LoVo (cell line): ENCODE measurements at places on chromosomes 16 and 17.
A peak's percentile ranks its signal among the peaks of the same experiment; 100 is the strongest.

DNA sequence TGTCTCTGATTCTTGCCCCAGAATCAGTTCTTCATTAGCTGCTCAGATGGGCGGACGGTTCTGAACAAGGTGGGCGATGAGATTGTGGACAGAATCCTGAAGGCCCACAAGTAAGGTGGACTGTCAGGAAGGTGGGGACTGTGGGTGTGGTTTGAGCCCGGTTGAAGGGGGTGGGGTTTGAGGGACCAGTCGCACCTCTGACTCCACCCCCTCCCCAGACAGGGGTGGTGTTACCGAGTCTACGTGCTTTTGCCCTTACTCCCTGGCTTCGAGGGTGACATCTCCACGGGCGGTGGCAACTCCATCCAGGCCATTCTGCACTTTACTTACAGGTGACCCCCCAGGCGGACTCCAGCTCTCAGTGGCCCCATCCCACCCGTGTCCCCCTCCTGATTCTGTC lies 11.3 kb downstream of the PLD2 start:
- no peak for DNase-seq

DNA sequence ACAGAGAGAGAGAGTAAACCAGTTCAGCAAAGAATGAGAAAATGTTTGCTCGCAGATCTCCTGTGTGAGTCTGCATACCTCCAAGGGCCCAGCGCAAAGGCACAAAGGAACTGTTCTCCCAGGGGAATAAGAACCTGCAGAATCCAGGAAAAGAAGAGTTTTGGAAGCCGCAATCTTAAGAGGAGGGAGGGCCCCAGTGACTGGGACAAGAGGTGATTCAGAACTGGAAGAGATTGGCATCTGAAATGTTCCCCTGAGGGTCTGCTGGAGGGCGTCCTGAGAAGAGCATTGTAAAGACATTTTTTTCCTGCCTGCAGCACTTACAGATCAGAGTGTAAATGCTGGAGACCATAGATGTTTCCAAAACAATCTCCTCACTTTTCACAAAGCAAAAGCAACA lies 6.1 kb downstream of the ATMIN start:
- no peak for DNase-seq

DNA sequence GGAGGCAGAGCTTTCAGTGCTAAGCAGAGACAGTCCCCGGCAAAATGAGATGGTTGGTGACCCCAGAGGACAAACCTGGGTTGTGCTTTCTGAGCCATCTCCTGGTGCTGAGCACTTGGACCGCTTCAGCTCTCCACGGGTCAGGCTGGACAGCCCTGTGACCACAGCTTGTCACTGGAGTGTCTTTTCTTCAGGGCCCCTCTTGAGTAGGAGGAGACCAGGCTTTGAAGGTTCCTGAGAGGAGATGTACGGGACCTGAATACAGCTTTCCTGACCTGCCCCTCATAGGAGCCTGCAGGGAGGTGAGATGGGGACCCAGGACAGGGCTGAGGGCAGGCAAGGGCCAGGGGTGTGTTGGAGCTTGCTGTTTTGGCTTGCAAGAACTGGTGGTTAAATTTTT lies 17.8 kb upstream of the ADGRG1 start:
- DNase-seq, result no peak

GRCh38 chr17:44187131-44187899 lies 543 bp downstream of the TMUB2 start:
- no peak for DNase-seq

GRCh38 chr17:82338858-82339633 lies 5.5 kb upstream of the SECTM1 start:
- DNase-seq, result peak; percentile 81
